ENCODE measurements at places on chromosomes 2 and 18.

GRCh38 chr2:70746094-70746974 lies 21.7 kb downstream of the ADD2 start:
- no peak for DNase-seq

DNA sequence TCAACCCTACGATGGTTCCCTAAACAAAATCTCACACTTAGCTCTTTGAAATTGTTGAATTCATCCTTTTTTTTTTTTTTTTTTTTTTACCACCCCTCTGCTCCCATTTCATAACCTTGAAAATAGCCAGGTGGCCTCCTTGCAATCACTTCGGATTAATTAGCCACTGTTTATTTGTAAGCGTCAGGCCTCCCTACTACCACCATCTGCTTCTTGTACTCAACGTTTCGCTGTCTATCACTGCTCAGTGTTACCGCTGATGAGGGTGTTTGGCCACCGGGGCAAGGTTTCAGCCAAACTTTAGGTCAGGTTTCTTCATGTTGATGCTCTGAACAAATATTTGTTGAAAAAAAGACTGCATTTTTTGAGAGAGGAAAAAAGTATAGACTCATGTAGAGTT lies 183.2 kb downstream of the EPHA4 start:
- DNase-seq = no peak

DNA sequence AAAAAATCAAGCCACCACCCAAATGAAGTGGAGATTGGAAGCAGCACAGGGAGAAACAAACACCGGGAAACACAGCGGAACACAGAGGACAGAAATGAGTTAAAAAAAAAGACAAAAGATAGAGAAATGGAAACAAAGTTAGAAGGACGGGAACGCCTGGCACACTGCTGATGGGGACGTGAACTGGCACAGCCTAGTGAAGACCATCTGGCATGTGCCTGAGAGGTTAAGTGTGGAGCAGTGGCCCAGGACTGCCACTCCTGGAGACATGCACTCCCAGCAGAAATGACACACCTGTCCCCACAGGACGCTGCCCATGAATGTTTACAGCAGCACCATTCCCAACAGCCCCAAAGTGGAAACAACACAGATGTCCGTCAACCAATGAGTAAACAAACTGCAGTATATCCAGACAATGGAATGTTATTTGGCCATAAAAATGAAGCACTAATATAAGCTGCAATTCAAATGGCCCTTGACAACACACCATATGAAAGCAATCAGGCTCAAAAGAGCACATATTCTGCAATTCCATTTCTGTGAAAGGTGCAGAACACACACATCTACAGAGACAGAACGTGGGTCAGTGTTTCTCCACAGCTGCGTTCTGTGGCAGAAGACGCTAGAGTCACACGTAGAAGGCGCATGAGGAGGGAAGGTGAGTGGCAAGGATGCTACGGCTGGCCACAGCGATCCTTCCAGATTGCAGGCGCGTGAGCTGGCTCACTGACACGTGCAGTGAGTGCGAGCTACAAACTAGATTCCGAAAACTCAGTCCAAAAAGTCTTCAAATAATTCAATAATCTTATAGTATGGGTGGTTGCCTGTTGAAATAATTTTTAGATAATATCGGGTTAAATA lies 24.6 kb downstream of the THAP4 start:
- DNase-seq = no peak

DNA sequence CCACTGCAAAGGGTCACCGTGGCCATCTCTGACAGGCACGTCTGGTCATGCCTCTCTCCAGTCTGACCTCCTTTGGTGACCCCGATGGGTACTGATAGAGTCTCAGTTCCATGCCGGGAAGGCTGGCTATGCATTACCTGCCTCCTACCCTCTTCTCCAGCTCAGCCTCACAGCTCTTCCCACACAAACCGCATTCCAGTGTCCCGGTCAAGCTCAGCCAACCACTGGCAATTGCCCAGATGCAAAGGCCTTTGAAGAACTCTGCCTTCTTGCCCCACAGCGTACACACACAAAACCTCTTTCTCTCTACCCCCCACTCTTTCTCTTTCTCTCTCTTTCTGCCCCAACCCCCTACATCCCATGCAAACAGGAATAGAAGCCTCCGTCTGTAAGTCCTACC lies 37.6 kb downstream of the TMEM163 start:
- no peak for DNase-seq

DNA sequence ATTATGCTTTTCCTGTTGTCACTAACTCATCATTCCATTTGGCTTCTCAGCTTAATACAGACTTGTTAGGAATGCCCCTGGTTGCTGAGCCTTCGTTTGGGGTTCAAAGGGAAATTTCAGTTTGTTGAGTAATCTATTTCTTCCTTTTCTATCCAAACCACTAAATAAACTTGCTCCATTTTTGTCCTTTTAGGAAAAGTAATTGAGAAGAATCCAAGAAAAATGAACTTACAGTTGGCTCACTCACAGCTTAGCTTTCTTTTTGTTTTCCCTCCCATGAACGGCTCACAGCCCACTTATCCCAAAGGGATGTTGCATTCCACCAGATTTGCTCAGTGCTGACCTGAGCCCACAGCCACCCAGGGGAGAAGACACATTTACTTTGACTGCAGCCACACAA lies 73.9 kb downstream of the SOX11 start:
- no peak for DNase-seq

GRCh38 chr18:48844271-48844670 lies 106.5 kb downstream of the SMAD7 start:
- DNase-seq = no peak

All from ACHN (cell line).